Amygdala (tissue), 56 donors: ENCODE measurements at places on chromosomes 5 and 9.
A peak's percentile ranks its signal among the peaks of the same experiment; 100 is the strongest.

- DNase-seq: no peak
Measured at GRCh38 chr9:113516840-113517577, 53.5 kb downstream of the RGS3 start.

DNA sequence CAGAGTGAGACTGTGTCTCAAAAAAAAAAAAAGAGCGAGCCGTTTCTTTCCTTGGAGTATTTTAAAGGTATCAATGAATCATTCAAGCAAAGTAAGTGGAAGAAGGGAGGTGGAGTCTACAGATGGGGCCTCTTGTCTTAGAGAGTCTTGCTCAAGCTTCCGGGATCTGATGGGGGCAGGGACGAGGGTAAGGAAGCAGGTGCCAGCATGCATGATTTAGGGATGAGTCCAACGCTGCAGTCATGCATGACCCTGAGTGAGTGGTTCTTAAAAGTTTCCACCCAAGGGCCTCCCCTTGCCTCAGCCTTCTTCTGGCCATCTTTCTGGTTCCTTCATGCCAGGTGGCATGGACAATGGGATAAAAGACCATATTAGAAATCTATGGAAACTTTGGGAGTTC, 79.6 kb downstream of the MYO10 start:
- DNase-seq: no peak

DNA sequence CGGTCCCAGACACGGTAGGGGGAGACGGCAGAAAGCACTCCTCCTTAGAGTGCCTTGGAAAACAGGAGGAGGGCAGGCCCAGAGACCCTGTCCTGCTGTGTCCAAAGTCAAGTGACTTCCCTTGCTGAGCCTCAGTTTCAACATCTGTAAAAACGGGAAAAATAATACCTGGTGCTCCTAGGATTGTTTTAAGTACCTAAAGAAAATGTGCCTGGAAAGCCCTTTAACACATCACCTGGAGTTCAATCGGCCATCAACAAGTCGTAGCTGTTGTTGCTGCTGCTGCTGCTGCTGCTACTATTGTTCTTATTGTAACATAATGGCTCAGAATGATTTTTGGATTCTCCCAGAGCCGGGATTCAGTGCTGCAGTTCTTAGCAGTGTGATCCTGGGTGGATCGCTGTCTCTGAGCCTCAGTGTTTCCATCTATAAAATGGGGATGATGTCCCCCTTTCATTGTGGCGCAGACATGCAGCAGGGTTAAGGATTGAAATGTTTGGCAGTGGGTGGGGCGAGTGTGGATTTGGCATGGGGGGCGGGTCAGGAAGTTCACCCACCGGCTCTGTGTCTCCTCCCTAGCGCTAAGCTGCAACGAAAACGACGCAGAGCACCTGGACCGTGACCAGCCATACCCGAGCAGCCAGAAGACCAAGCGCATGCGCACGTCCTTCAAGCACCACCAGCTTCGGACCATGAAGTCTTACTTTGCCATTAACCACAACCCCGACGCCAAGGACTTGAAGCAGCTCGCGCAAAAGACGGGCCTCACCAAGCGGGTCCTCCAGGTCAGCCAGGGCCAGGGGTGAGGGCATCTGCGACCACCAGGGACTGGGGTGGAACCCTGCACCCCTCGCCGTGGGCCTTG, 9.2 kb downstream of the LHX2 start:
- DNase-seq: no peak

DNA sequence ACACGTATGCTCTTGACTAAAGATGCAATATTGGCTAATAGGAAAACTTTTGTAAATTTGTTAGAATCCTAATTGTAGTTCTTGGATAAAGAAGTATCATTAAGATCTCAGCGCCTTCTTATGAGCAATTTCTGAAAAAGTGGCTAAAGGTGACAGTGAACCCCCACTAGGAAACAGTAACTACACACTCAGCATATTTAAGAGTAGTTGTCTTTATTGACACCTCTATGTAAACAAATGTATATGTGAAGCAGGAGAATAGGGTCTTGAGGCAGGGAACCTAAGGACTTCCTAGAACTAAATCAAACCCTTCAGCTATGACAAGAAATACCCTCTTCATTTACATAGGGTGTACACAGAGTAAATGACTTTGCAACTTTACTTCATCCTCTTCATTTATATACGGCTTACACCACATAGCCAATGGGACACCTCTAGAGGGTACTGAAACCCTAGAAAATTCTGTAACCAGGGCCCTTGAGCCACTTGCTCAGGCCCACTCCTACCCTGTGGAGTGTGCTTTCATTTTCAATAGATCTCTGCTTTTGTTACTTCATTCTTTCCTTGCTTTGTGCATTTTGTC, 2.8 kb downstream of the NIPSNAP3A start:
- DNase-seq: no peak

DNA sequence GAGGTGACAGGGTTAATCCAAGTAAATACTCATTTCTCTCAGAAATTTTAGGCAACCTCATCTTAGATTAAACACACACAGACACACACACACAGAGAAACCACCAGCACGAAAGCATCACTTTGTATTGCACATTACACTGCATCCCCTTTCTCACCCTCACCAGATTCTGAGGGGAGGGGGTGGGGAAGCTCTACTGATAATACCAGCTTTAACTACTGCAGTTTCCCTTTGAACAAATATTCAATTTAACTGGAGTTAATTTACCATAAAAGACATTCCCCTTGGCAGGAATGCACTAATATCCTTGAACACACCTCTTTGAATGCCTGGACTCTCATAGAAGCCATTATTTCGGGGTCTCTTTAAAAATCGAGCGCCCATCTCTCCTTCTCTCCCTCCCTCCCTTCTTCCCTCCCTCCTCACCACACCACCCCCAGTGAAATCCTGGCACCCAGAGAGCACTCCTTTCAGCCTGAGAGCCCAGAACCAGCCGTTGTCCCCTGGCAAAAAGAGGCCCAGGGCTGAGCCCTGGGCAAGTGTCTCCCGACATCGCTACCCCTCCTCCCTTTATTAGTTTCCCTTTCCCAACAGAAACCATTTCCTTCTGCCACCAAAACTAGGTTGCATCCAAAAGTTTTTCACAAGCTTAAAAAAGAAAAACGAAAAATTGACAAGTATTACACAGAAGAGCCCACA, 2.8 kb upstream of the NFIB start:
- peak; percentile 40 for DNase-seq

GRCh38 chr9:96025995-96026602, 150.6 kb downstream of the ERCC6L2 start:
- no peak for DNase-seq

DNA sequence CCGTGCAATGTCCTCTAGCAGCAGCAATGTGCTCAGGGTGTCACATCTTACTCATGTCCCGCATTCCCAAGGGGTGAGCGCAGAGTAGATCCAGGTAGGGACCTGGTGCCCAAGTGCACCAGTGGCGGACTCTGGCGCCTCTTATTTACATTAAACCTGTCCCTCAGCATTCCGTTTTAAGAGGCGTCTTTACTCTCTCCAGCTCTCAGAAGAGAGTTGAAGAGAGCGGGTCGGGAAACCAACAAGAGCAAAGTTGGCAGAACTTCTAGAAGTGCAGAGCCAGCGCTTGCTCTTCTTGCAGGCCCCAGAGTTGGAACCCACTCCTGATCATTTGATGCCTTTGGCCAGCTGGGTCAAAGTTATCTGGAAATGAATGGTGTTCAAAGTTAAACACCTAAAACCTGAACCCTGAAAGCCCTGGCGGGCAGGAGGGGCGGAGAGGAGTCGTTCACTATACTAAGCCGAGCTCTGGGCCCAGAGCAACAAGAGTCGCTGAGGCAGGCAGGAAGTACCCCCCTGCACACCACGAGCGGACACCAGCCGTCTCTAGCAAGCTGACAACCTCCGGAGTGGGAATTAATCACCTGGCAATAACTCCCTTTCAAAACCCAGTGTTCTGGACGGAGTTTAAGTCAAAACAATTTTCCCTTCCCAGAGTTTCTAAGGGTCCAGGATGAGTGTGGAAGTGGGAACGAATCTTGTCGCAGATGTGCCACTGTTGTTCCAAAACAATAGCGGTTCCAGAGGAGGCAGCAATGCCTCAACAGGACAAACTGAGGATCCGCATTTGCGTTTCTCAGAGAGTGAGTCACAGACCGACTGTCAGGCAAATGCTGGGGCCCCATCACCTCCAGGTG, 122.8 kb downstream of the TMEM161B start:
- no peak for DNase-seq

GRCh38 chr9:35164711-35165110, 2.9 kb downstream of the UNC13B start:
- no peak for DNase-seq

DNA sequence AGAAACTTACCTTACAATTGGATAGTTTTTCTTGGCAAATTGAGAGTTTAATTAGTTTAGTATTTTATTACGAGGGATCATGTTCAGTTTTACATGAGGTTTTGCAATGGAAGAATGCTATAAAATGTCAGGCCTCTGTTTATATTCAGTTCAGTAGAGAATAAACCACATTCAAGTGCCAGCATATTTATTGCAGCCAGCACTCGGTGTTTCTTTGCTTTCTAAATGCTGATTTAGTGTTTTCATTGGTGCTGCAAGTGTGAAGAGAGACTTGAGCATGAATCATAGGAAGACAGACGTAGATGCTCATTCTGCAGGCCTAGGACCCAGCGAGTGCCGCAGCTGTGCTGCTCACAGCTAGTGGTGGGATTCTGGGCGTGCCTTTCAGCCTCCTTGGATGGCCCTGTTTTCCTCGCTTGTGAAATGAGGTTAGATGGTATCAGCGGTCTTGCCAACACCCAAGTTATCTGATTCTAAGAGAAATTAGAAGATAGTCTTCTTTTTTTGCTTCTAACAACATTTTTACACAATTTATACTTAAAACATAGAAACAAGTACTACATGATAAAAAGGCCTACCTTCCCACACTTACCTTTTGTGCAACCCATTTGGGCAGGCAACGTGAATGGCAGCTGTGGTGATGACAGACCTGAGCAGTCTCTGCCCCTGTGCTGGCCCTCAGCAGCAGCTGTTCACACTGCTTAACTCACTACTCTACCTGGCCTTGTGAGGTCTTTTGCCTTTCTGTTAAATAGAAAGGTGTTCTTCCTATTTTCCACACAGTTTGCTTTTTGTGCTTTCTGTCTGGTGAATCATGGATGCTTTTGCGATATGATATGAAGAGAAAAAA, 26.8 kb upstream of the TNFAIP8 start:
- DNase-seq: no peak

- DNase-seq: no peak
Measured at GRCh38 chr5:154199671-154200220, 9.2 kb downstream of the GALNT10 start.

GRCh38 chr9:134163371-134164196, 780 bp downstream of the RNU6ATAC start:
- peak; percentile 32 for DNase-seq

- no peak for DNase-seq
Measured at GRCh38 chr5:33701251-33701650, 190.5 kb downstream of the ADAMTS12 start.
